Hypothalamus (tissue), 51 donors: ENCODE measurements at places on chromosomes 7 and 10.

DNA sequence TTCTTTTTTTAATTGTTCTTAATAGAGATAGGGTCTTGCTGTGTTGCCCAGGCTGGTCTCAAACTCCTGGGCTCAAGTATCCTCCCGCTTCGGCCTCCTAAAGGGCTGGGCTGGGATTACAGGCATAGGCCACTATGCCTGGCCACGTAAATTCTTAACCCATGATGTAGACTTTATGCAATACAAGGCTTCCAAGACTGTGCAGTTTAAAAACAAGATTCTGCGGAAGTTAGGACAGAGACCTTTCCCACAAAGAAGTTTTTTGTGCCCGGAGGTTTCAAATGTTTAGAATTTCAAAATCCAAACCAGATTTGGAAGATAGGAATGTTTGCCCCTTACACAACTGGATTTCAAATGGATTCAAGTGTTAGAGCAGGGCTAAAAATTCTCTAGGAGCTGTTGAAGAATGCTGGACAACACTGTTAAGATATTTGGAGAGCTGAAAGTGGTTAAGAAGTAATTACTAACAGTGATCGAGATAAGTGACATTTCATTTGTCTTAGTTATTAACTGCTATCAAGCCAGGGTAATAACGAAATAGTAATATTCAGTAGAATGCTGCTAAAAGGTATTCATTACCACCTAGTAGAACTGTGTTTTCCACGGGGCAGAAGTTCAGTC lies 7.4 kb downstream of the APBB1IP start:
- no peak for DNase-seq

DNA sequence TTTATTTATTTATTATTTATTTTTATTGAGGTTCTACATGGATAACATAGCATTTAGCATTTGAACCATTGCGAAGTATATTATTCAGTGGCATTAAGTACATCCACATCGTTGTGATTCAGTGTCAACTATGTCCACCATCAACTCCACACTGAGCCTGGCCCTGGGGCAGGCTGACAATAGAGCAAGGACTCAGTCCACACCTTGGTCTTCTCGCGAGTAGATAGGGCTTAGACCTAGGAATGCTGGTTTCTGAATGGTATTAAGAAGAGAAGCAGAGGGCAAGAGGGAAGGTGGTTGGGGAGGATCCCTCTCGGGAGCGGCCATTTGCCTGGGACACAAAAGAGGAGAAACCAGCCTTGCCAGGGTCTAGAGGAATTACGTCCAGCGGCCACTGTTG lies 599.2 kb upstream of the MGMT start:
- DNase-seq: no peak

DNA sequence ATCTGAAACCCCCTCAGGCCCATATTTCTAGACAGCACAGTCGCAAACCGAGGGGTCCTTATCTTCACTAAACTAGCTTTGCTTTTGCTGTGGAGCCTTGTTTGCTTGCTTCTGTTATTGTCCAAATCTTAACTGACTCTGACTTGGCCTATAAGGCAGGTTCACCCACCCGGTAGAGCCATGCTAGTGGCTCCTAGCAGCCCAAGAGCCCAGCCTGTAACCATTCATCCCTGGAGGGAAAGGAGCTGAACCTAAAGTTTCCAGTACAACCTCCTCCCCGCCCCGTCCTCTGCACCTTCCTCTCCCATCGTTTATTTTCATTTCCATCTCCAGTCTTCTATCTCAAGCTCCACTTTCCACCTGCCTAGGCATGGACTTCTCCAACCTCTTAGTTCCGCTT lies 345.7 kb downstream of the PTPRN2 start:
- DNase-seq: no peak

- no peak for DNase-seq
These were observed at the start of gene UFSP1 for GRCh38 chr7:100888988-100889750. UFSP1 (minus strand) TSS chr7:100889715; CDS start chr7:100889271, 444 bp downstream.

- DNase-seq: no peak
These were observed 56.8 kb downstream of the DYNC1I1 start for GRCh38 chr7:95828824-95829790.

DNA sequence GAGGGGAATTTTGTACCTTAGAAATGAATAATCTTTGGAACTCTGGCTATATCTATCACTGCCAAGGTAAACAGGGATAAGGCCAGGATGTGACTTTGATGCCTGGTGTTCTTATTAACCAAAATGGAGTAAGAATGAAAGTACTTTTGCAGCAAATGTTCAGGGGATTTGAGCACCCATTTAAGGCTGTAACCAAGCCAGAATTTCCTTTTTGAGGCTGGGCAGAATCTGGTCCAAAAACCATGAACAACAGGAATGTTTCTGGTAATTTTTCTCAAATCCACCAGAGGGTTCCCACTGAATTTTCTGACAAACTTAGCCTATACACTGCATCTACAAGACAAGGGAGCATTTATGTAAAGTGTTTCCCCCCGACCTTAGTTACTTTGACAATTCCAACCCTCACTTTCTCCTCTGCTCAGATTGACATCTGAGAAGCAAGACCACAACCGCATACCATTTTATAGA lies 120.6 kb downstream of the BAMBI start:
- no peak for DNase-seq

DNA sequence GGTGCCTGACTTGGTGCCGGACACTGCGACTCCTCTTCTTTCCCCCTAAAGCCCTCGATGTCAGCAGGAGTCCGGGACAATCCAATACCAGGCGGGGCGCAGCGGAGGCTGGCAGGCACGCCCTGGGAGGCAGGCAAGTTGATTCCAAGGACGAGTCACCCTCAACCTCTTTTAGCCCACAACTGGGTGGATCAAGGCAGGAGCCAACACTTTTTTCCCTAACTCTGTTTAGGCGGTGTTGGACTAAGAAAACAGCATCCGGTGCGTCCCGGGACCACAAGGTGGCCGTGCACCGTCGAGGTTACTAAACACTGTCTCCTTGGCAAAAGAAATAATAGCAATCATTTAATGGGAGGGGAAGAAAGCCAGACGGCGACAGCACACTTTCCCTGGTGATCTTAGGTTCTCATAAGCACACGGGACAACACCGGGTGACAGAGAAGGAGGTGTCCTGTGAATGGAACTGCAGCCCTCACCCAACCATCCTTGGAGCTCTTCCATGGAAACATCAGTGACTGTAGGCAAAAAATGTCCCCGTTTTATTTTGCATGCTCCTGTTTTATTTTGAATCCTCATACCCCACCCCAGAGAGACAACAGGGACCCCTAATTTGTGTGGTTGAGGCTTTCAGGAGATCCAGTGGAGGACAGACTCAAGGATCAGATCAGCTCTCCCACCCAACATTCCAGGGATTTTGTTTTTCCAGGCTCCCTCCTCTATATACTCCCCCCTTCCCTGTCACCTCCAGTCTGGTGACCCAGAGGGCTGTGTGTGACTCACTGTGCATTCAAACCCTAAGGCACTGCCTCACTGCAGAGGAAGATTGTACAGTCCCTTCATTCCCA lies 1.3 kb upstream of the CALCR start:
- no peak for DNase-seq

GRCh38 chr7:12196386-12196785 lies 14.7 kb upstream of the TMEM106B start:
- DNase-seq: no peak

DNA sequence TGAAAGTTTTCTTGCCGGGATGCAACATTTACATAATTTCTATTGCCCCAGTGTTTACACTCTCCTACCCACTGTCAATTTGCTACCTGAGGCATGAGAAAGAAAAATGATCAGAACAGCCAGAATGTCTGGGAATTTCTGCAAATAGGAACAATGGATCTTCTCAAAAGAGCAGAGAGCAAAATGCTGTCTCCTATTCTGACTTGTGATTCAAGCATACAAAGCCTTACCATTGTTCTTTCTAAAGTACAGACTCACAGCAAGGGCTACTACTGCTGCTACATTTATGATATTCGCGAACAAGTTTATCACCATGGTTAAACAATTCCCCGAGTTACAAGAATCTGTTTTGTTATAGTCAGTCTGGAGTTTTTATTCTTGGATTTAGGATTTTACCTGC lies 329.9 kb upstream of the CELF2 start:
- DNase-seq: no peak

- no peak for DNase-seq
These were observed 184.1 kb upstream of the PTN start for GRCh38 chr7:137527634-137528033.

DNA sequence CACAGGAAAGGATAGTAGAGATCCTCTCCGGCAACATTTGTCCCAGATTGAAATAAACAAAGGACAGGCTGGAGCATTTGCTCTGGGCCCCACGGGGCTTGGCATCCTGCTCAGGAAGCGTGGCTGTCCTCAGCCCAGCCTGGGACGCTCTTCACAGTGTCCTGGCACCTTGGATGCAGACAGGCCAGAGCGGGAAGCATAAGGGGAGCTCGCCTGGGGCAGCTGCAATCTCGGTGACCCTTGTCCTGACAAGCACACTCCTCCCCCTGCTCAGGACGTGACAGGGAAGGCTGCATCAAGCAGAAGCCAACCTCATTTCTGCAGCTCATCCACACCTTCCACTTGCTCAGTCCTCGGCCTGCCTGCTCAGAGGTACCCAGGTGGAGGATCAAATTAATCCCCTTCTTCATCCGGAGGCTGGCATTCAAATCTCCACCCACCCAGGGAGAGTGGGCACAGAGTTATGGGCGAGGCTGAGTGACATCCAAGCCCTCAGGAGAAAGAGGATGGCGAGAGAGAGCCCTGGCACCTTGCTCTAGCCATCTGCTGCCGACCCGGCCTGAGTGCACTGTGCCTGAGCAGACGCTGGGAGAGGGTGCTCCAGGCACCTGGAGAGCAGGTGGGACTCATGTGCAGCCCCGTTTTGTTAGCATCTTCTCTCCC lies 47.6 kb downstream of the ABRAXAS2 start:
- no peak for DNase-seq

- no peak for DNase-seq
These were observed 342.1 kb downstream of the SEMA3D start for GRCh38 chr7:84844771-84845170.

DNA sequence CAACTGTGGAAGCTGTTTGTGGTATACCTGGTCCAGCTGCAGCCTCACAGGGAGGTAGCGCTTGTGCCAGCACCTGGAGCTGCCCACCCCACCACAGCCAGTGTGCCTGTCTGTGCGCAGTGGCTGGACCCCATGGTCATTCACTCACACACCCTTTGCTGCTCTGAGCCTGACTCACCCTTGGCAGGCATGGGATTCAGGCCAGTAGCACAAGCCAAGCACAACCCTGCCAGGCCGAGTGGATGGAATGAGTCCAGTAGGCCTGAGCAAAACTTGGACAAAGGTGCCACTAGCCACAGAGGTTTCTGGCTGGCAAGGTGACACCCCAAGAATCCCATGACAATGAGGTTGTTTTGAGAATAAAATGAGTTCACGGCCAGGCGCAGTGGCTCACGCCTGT lies 19.0 kb downstream of the RBM48 start:
- DNase-seq: peak; percentile 54

- DNase-seq: no peak
These were observed 1249.6 kb downstream of the TYW1 start for GRCh38 chr7:68246189-68246633.

- no peak for DNase-seq
These were observed 92.0 kb downstream of the LYZL2 start for GRCh38 chr10:30537586-30537985.

DNA sequence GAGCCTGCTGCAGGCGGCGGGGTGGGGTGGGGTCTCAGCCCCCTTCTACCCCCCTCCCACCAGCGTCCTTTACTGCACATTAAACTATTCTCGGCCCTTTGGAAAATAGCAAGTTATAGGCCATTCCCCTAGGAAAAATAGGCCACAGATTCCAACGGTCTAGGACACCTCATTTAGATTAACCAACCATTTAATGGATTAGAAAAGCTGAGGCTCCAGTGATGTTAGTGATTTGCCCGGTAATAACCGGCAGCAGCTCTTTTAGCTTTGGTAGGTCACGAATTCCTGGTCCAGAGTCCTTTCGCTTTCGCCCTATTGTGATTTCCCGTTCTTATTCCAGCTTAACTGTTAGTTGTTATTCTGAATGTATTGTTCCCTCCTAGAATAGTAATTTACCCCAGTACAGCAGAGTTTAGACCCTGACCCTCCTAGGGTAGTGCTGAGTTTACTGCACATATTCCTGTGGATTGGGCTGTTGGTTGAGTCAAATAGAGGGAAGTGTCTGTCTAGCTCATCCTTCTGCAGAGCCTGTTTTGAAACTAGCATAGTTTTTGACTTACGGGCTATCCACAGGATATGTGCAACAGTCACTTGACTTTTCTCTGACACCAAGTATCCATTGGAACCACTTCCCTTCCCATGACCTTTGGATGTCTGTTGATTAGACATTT lies 754 bp downstream of the GSTO1 start:
- DNase-seq: no peak

DNA sequence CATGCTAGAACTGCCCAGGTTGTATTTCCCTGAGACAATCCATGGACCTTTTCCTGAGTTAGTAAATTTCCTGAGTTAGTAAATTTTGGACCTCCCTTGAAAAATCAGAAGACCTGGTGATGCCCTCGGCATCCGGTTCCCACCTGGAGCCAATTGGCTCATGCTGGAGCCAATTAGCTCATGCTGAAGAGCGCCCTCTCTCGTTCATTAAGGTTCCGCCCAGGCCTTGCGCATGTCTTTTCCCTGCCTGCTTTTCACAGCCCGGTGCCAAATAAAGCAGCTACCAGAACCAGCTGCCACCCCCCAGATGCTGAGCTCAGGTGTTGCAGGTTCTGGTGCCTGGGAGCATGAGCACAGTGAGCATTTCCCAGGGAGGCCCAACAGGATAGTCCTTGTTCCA lies 96.2 kb downstream of the APBB1IP start:
- no peak for DNase-seq
